ENCODE measurements at places on chromosomes 11 and 22. TPM values are rescaled to one million over a fixed set of nuclear protein-coding genes. Genes with fewer than 3 reads are reported as not detected.
A peak's percentile ranks its signal among the peaks of the same experiment; 100 is the strongest.

DNA sequence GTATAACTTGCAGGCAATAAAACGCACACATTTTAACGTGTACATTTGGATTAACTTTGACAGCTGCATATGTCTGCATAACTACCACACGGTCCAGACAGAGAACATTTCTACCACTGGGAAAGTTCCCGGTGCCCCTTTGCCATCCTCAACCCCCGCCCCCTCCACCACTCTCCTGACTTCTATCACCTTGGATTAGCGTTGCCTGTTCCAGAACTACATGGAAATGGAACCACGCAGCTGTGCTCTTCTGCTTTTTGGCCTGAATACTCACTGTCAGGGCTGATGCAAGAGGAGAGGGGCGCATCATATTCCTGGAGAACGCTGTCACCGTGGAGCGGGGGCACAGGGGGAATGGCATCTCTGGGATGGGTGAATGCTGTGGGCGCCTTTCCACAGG lies 62.1 kb downstream of the LRP5 start:
- no peak for DNase-seq

DNA sequence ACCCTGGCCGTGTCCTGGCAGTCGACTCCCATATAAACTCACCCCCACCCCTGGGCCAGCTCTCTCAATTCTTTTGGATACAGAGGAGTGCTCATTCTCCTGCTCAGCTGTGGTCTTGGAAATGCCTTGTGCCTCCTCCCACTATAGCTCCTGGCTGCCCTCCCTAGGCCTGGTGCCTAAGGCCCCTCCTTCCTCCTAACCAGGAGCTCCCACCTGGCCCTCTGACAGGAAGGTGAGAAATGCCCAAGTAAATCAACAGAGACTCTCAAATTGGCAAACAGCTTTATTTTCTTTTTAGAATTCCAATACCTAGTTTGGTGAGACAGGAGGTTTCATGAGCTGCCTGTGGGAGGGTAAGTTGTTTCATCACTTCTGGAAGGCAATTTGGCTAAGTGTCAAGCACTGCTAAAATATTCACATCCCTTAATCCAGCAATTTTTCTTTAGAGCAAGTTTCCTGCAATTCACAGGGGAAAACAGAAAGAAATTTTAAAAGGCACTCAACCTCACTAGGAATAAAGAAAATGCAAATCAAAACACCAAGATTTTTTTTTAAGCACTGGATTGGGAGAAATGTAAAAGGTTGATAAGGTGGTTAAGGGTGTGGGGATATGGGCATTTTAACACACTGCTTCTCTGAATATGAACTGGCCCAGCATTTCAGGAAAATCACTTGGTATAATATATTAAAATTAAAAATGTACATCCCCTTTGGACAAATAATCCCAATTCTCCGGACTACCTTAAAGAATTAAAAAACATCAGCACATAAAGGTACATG lies 209.7 kb upstream of the ARHGAP20 start:
- no peak for DNase-seq

DNA sequence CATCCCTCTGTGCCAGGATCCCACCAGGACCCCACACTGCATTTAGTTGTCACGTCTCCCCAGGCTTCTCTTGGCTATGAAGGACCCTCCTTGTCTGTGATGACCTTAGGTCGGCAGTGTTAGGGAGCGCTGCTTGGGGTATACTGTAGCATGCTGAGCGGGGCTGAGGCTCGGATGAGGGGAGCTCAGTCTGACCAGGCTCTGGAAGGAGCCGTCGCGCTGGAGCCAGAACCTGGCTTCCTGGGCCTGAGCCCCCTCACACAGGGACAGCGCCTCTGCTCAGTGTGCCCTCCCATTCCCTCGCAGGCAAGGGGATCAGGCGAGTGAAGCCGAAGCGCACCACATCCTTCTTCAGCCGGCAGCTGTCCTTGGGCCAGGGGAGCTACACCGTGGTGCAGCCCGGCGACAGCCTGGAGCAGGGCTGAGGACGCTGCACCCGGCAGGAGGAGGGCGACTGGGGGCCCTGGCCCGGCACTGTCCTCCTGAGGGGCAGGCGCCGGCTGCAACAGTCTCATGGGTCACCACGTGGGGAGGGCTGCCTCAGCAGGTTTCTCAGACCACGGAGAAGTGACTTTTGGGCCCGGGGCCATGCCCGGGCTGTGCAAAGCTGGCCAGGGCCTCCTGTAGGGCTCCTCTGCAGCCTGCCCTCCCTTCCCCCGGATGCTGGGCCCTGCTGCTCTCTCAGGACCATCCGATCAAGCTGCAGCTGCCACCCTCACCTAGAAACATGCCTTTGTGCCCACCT lies 11.5 kb upstream of the NEAT1 start:
- peak; percentile 55 for DNase-seq

DNA sequence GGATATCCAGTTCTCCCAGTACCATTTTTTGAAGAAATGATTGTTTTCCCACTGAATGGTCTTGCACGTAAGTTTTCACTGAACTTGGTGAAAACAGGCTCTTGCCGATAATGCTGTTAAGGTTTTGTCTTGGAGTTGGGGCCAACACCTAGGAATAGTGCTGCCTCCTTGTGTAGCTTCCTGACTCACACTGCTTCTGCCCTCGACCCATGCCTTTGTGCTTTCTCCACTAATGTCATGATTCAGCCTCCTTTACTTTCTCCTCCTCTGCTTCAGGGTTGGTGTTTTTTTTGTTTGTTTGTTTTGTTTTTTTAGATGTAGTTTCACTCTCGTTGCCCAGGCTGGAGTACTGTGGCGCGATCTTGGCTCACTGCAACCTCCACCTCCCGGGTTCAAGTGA lies 30.2 kb downstream of the SLC5A1 start:
- DNase-seq, result no peak

GRCh38 chr11:104652996-104653395 lies 245.3 kb downstream of the CASP12 start:
- DNase-seq, result no peak

NEFH gene
- 0.46 TPM for total RNA-seq

DNA sequence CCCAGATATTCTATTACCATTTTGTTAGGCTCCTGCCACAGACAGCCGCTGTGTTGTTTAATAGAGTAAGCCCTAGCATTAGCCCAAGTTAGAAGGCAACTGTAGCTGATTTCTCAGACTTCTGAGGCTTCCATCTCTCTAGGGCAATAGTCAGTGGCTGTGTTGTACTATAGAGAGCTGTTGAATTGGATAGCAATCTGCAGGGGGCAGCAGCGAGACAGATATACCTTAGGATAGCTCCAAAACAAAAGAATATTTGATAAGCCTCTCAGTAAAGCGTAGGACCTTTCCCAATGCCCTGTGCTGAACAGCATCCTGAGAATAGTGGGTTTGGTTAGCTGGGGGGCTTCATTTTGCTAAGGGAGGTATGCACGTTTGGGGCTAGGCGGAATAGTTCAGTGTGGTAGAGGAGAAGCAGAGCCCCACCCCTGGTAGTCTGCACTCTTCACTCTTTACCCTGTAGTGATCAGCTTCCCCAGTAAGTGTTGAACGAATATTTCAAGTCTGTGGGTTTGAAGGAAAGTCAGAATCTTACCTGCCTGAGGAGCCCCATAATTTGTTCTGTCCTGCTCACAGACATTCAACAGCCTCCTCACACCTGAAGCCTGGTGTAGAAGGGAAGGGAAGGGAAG lies 515.1 kb downstream of the INSC start:
- DNase-seq, result no peak

DNA sequence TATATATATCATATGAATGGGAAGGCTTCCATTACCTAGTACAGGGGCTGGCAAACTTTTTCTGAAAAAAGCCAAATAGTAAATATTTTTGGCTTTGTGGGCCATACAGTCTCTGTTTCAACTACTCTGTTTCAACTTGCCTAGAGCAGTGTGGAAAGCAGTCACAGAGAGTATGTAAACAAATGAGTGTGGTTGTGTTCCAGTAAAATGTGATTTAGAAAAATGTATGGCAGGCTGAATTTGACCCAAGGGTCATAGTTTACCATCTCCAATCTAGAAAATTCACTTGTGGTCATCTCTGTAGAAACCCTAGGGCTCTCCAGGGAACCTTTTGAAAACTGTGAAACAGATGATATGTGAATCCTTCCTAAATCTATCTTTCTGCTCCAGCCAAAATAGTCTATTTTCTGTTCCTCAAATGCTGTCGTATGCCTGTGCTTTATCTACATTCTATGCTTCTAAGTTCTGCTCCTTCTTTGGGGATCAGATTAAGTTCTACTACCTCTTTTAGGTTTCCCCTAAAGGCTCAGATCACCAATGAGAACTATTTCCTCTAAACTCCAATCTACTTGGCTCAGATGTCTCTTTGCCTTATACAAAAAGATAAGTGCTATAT lies 356.2 kb downstream of the METTL15 start:
- no peak for DNase-seq

- DNase-seq, result no peak
Observed at GRCh38 chr22:49786976-49787706, 40.5 kb downstream of the BRD1 start.

- DNase-seq, result no peak
Observed at GRCh38 chr11:129992161-129992944, 10.3 kb downstream of the PRDM10 start.

DNA sequence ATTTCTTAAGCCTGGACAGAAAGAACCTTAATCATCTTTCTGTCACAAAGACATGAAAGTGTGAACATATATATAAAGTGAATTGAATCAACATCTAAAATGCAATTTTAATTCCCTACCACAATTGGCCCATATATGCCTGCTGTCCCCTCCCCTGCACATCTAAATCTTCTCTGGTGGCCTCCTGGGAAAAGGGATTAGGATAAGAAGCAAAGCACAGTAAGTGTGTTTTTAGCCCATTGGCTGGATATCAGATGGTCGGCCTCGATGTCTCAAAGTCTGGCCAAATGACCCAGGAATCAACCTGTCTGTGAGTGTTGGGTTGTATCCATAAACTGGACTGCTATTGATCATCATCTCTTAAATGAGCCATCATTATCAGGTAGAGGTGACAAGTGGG lies 5.8 kb downstream of the MMP3 start:
- no peak for DNase-seq

GRCh38 chr11:34707462-34707840 lies 86.6 kb downstream of the EHF start:
- no peak for DNase-seq

- DNase-seq, result no peak
Observed at GRCh38 chr22:22026157-22026831, 43.7 kb upstream of the TOP3B start.

OTOG gene
- total RNA-seq, result not detected

CDHR5 gene
- not detected for total RNA-seq

- no peak for DNase-seq
Observed at GRCh38 chr11:126790550-126791081, 210.0 kb downstream of the KIRREL3 start.

DNA sequence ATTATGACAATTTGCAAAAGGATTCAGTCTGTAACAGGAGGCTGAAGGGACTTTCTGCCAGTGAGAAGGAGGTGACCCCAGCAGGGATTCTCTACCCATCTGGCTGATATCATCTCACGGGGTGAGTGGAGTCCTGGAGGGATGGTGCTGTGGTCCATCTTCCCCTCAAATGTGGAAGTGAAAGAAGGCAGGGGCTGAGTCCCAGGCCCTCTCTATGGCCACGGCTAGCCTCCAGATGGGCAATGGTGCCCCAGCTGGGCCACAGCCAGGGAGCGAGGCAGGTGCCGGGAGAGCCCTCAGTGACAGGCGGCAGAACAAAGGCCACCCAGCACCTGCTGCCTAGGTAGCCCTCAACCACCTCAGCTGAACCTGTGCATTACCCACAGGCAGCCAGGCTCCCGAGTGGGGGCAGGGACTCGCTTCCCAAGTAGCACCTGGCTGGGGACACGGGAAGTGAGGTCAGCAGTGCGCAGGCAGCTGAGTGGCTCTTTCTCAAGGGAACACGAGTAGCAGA lies 6.7 kb downstream of the NECTIN1 start:
- DNase-seq, result no peak

- DNase-seq, result no peak
Observed at GRCh38 chr11:34198523-34198922, 93.1 kb downstream of the NAT10 start.

ART1 gene
- total RNA-seq, result 0.29 TPM

TMEM191C gene
- total RNA-seq, result 4.0 TPM

GRCh38 chr22:47030143-47030661 lies 267.8 kb downstream of the TBC1D22A start:
- DNase-seq, result no peak

- peak; percentile 53 for DNase-seq
Observed at GRCh38 chr22:49305966-49306631, 521.6 kb downstream of the BRD1 start.

CWF19L2 gene
- 17.3 TPM for total RNA-seq

TTC28 gene
- 48.7 TPM for total RNA-seq

- DNase-seq, result no peak
Observed at GRCh38 chr11:109439684-109440083, 17.7 kb downstream of the C11orf87 start.

PHETA2 gene
- 15.4 TPM for total RNA-seq

ZNF214 gene
- 3.7 TPM for total RNA-seq

- no peak for DNase-seq
Observed at GRCh38 chr22:41913842-41914534, 886 bp downstream of the SHISA8 start.

GRCh38 chr22:50454556-50455075 lies 20.2 kb downstream of the SBF1 start:
- DNase-seq, result no peak

CHRNA10 gene
- total RNA-seq, result 1.2 TPM

DNA sequence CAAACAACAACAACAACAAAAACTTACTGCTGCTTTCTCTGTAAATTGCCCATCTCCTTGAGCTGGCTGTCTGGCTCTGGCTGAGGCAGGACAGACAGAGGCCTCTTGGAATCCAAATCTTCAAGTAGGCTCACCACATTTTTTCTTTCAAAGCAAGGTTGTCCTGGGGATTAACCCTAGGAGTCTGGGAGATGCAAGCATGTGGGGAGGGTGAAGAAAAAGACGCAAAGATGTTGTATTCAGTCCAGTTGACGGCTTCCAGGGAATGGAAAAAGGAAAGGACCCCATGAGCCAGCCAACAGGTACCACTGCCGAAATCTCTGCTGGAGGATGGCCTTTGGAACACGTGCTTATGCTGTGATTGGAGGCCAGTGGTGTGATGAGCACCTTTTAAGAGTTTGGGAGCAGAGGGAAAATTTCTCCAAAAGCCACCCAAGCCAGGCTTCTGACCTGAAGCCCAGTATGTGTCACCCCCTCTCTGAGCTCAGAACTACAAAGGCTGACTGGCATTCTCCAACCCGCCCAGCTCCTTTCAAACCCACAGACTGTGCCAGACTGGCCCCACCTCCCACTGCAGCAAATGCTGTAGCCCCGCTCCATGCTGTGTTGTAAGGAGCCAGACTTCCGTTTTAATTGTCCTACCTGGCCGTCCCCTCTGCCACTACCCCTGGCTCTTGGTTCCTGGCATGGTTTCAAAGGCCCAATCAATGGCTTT lies 10.8 kb downstream of the BLID start:
- DNase-seq, result no peak

- DNase-seq, result no peak
Observed at GRCh38 chr11:126963115-126963514, 37.5 kb downstream of the KIRREL3 start.

OR8D4 gene
- total RNA-seq, result not detected

CARNS1 gene
- total RNA-seq, result 2.7 TPM

- DNase-seq, result no peak
Observed at GRCh38 chr22:28958611-28959010, 75.2 kb downstream of the ZNRF3 start.

GRCh38 chr11:120751550-120751949 lies 240.0 kb downstream of the GRIK4 start:
- DNase-seq, result no peak

Measured in upper lobe of right lung (tissue), 1 donor.